Stimulated activated naive CD4-positive, alpha-beta T cell treated with Interleukin-2 at 50 U/mL for 16 hours (primary cell): ENCODE measurements at places on chromosomes 5 and 9.

DNA sequence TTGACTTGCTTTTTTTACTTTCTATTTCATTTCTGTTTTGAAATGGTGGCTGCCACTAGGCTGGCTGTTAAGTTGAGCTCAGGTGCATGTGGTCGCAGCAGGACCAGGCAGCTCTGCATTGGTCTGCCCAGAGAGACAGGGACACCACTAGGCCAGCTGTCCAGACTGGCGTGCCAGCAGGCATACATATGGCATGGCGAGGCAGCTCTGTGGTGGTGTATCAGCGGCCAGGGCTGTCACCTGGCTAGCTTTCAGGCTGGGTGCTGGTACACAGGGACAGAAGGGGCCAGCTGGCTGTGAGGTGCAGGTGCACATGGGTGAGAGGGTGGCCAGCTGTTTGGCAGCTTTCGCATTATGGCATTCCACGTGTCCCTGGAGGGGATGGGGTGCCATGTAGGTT, 654.0 kb upstream of the ACO1 start:
- no peak for DNase-seq

DNA sequence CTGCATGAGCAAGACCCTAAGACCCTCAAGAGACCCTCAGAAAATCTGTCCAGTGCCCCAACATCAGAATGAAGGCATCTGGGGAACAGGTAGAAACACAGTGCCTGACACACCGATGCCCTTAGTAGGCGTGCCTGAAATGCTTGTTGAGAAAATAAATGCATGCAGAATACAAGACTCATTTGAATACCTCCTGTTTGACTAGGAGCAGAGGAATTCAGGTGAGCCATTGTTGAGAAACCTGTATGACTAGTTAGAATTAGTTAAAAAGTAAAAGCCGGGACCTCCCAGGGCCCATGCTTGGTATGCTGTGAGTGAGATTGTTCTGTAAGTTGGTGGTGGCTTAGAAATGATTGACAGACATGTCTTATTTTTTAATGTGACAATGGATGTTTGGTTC, 55.0 kb downstream of the WWC1 start:
- DNase-seq: no peak

DNA sequence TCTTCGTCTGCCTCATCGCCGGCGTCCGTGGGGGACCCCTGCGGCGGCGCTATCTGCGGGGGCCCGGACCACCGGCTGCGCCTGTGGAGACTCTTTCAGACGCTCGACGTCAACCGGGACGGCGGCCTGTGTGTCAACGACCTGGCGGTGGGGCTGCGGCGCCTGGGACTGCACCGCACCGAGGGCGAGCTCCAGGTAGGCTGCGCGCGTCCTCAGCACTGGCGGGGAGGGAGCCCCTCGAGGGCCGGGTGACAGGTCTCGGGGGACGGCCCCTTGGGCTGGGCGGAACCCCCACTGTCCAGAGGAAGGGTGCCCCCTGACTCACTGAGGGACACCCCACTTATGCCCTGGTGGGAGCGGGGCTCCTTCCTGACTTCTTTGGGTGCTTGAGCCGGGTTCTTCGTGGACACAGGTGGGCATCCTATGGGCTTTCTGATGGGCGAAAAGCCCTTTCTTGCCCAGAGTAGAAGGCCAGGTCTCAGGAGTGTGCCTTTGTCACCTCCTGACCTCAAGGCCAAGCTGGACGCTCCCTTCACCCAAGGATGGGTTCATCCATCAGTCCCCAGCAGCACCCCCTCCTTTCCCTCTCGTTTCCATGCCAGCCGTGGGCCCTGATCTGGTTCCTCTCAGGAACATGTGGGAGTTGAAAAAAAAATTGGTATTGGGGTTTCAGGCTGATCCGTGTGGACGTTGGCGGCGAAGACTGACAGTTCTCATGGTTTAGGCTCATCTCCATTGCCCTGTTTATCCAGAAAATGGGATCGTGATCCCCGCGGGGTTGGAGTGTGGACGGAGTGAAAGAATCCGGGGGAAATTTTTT, 564 bp downstream of the SLC25A25 start:
- DNase-seq: peak; percentile 60

GRCh38 chr9:121707477-121708424, 56.3 kb downstream of the DAB2IP start:
- DNase-seq: no peak

GRCh38 chr9:118268046-118268445, 563.8 kb downstream of the TLR4 start:
- DNase-seq: no peak

DNA sequence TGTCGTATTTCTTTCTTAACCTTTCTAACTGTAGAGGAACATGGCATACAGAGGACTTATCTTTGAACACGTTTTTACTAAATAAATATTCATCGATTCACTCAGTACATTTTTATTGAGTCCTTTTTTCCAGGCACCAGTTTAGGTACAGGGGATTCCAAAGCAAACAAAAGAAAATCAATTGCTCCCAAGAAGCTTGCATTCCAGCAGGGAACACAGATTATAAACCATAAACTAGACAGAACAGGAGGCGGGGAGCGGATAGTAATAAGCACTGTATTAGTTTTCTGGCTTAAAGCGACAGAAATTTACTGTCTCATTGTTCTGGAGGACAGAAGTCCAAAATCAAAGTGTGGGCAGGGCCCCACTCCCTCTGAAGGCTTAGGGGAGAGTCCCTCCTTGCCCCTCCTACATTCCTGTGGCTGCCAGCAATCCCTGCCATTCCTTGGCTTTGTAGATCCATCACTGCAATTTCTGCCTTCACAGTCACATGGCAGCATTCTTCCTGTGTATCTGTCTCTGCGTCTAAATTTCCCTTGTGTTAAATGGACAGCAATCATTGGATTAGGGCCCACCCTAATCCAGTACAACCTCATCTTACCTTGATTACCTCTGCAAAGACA, 115.5 kb downstream of the COL23A1 start:
- DNase-seq: no peak

DNA sequence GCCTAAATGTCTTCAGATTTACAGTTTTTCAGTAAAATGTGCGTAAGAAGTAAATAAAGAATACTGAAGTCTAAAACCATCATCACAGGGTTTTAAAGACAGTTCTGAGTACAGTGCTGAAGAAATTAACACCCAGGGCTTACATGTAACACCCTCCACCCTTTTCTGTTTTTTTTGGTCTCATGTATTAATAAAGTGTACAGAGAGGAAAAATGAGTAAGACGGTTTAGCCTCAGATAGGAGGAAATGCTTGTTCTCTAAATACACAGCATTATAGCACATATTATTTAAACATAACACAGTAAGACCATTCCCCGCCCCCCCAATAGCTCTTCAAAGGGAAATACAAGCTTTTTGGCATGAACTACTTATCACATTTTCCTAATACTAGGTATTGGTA, 119.3 kb downstream of the CHSY3 start:
- DNase-seq: no peak

DNA sequence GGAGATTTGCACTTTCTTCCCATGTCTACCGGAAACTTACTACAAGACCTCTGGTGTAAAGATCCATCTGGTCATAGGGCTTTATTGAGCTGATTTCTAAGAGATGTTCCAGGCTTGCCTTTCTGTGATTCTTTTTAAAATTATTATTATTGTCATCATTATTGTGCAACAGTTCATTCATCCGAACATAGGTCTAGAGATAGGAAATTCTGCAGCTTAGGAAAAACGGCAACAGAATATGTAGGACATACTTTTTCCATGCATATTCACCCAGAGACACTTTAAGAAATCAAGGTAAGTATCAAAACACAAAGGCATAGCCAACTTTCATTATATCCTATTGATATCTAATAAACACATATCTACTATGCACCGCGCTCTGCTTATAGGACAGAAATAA, 378.2 kb upstream of the KLF4 start:
- no peak for DNase-seq

DNA sequence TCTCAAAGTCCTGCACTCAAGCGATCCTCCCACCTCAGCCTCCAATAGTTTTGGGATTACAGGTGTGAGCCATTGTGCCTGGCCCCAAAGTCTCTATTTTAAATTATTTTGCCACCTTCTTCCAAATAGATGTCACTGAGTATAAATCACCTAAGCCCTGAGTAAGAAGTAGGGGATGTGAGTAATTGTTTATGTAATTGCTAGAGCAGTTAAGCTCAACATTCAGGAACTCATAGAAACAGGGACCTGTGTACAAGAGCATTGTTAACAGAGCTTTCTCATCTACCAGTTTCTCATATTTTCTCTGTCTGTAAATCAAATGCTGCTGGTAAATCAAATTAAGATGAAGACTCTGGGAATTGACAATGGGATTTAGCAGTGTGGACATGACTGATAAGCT, 26.3 kb downstream of the CDK7 start:
- no peak for DNase-seq

GRCh38 chr5:99763021-99763774, 772.0 kb upstream of the FAM174A start:
- DNase-seq: no peak

DNA sequence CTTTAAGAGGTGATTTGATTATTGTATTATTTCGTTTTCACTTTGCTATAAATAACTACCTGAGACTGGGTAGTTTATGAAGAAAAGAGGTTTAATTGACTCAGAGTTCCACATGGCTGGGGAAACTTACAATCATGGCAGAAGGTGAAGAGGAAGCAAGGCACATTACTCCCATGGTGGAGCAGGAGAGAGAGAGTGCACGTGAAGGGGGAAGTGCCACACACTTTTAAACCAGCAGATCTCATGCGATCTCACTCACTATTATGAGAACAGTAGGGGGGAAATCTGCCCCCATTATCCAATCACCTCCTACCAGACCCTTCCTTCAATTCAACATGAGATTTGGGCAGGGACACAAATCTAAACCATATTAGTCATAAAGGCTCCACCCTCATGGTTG, 36.1 kb upstream of the NDFIP1 start:
- DNase-seq: no peak

- DNase-seq: no peak
These were observed 300.1 kb downstream of the MLLT3 start for GRCh38 chr9:20322212-20322611.

- DNase-seq: no peak
These were observed 117.5 kb downstream of the IRX2 start for GRCh38 chr5:2633992-2634391.

DNA sequence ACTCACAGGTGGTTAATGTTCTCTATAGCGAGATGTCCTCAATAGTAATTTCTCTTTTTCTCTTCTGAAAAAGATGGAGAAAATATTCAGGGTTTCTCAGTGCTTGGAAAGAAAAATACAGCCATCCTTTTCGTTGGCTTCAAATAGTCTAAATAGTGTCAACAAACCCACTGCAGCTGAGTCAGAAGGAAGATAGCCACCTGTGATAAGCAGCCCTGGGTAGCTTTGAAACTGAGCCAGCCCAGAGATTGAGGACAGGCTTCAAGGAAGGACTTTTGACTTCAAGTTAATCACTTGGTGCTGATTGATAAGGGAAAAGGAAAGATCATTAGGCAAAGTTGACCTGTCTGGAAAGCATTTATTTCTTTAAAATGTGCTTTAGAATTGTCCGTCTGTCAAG, 78.7 kb upstream of the TYRP1 start:
- DNase-seq: no peak

- DNase-seq: no peak
These were observed 2.5 kb upstream of the NEK6 start for GRCh38 chr9:124255222-124255621.

DNA sequence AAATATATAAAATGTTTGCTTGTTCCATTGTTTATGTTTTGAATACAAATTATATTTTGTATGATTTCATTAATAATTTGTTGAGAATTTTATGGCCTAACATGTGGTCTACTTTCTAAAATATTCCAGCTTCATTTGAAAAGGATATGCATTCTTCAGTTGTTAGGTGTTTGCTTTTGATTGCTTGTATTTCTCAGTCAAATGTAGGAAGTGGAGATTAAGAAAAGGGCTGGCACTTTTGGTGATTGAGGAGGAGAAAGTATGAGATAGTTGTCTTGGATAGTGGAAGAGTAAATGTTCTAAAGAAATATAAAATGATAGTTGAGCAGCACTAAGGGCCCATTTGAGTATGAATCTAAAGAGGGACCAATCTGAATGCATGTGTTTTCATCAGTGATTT, 23.1 kb downstream of the JAK2 start:
- DNase-seq: no peak

GRCh38 chr5:146799231-146799630, 79.3 kb downstream of the PPP2R2B start:
- no peak for DNase-seq

GRCh38 chr9:120383611-120383998, 196.4 kb downstream of the CDK5RAP2 start:
- no peak for DNase-seq

GRCh38 chr5:157109744-157110143, 900 bp upstream of the HAVCR2 start:
- DNase-seq: no peak

DNA sequence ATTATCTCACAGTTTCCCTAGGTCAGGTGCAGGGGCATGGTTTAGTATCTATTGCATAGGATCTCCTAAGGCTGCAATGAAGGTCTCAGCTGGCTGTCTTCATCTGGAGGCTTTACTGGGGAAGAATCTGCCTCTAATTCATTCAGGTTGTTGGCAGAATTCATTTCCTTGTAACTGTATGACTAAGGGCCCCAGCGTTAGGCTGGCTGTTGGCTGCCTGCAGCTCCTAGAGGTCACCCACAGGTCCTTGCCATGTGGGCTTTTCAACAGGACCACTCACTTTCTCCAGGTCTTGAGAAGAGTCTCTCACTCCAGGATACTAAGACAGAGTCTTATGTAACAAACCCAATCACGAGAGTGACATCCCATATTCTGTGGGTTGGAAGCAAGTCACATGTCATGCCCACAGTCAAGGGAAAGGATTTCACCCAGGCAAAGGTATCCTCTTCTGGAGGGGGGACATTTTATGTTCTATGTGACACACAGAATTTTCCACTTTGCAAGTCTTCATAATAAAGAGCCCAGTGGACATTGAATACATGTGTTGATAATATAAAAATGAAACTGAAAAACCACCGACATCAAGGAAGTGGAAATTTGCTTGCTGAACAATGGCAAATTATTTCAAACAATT, 38.2 kb downstream of the HMHB1 start:
- no peak for DNase-seq

GRCh38 chr9:33167972-33168461, 881 bp upstream of the B4GALT1 start:
- no peak for DNase-seq

GRCh38 chr5:38117784-38118479, 140.4 kb upstream of the EGFLAM start:
- DNase-seq: no peak

GRCh38 chr5:2737273-2738155, 14.0 kb downstream of the IRX2 start:
- DNase-seq: no peak

- DNase-seq: no peak
These were observed 146.5 kb upstream of the CDH6 start for GRCh38 chr5:31047007-31047406.

- DNase-seq: no peak
These were observed 159.0 kb downstream of the CPLANE1 start for GRCh38 chr5:37090123-37090726.

GRCh38 chr5:148780711-148781110, 45.7 kb upstream of the ADRB2 start:
- no peak for DNase-seq

- DNase-seq: no peak
These were observed 1403.5 kb upstream of the CDH18 start for GRCh38 chr5:21391506-21391905.
